NCI-H1436 treated with DMSO at 0.1 percent for 48 hours (cell line): ENCODE measurements at places on chromosomes 13 and 19.

- no peak for DNase-seq
These were observed 8.5 kb downstream of the MAU2 start for GRCh38 chr19:19329126-19329525.

GRCh38 chr13:80823472-80823871 lies 482.5 kb upstream of the SPRY2 start:
- DNase-seq, result no peak

- no peak for DNase-seq
These were observed 396.9 kb upstream of the SLITRK5 start for GRCh38 chr13:87274209-87274819.

DNA sequence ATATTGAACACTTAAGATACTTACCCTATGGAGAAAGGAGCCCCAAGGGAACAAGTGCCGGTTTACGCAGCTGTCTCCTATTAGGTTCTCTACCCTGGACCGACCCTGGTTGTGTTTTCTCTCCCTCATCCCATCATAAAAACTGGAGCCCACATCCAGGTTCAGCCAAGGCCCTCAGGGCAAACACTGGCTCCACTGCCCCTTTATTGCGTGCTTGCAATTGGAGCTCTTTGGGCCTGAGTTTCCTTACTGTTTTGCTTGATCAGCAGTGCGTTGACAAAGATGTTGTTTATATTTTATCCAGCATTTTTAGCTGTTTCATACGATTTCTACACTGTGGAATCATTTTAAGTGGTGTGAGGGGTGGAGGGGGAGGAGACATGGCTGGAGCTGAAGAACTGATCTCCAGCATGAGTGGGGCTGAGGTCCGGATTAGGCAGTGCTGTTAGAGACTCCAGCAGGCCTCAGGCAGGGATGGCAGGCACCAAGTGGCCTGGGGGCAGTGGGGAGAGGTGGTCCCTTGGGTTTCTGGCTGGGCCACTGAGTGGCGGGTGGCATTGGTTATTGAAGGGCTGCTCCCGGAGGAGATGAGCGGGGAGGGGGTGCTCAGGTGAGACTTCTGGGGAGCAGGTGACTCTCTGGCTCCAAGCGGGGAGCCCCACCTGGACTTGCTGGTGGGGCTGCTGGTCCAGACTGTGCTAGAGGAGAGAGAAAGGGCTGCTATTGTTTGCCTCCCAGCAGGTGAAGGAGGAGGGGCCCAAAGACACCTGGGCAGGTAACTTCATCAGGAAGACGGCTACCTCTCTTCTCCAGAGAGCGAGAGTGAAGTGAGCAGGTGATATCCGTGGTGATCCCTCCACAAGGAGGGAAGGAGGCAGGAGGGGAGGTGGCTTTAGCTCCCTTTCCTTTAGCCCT lies 62.4 kb upstream of the RNF113B start:
- DNase-seq, result peak; percentile 61

GRCh38 chr13:21427741-21428140 lies 31.4 kb downstream of the ZDHHC20 start:
- no peak for DNase-seq

DNA sequence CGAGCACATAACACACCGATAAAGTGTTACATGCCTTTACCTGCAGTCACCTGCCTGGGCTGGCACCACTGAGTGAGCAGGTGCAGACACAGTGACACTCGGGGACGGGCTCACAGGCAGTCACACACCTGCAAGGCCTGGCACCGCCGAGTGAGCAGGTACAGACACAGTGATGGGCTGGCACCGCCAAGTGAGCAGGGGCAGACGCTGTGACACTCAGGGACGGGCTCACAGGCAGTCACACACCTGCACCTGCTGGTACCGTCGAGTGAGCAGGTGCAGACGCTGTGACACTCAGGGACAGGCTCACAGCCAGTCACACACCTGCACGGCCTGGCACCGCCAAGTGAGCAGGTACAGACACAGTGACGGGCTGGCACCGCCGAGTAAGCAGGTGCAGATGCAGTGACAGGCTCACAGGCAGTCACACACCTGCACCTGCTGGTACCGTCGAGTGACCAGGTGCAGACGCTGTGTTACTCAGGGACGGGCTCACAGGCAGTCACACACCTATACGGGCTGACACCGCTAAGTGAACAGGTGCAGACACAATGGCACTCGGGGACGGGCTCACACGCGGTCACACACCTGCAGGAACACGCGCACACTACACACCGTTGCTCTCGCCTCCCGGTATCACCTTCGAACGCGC lies 470 bp downstream of the ZNF835 start:
- DNase-seq, result no peak

GRCh38 chr13:26759907-26760831 lies at the start of gene GPR12:
Gene GPR12, minus strand, starts transcription at chr13:26760786. Its CDS starts 959 bp downstream, at chr13:26759827.
- no peak for DNase-seq

DNA sequence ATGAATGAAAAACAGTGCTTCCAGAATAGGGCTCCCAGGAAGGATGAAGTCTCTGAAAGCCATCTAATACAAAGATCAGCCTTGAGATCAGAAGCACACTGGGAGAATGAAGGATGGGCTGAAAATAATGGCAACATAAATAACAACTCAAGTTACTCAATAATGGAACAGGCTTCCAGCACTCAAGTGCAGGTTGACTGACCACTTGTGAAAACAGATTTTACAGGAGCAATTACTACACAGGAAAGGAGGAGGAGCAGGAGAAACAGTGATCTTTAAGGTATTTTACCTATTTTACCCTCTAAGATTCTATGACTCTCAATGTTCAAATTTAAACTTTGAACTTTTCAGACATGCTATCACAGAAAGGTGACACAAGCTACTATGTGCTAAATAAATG lies 106.0 kb downstream of the USP12 start:
- no peak for DNase-seq

GRCh38 chr13:51614350-51614786 lies 30.1 kb downstream of the WDFY2 start:
- DNase-seq, result no peak

DNA sequence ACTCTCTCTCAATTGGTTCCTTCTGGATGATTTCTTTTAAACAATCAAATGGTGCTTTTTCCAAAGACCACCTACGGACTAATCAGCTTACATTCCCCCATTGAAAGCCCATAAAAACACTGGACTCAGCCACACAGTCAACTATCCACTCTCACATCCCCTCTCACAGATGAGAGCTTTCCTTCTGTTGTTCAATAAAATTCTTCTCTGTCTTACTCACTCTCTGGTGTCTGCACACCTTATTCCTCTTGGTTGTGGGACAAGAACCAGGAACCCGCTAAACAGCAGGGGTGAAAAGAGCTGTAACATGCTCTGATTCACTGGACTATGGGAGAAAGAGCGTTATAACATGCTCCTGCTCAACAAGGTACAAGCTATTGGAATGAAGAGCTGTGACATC lies 2896.2 kb downstream of the PCDH9 start:
- no peak for DNase-seq

GRCh38 chr19:3250675-3251074 lies 26.2 kb downstream of the CELF5 start:
- DNase-seq, result no peak

DNA sequence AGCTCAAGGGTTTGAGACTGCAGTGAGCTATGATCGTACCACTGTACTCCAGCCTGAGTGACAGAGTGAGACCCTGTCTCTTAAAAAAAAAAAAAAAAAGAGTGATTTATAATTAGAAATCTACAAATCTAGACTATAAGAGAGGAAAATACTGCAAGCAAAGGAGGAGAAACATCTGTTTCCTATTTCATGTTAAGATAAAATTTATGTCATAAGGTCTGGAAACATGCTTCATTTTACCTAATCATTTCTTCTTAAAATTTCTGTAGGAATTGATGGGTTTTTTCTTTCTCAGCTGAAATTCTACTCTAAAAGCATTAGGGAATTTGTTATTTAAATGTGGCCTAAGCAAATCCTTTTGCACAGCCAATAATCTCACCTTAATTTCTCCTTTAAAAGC lies 53.2 kb downstream of the C13orf42 start:
- no peak for DNase-seq

- no peak for DNase-seq
These were observed 699 bp downstream of the PTOV1 start for GRCh38 chr19:49851456-49852259.

DNA sequence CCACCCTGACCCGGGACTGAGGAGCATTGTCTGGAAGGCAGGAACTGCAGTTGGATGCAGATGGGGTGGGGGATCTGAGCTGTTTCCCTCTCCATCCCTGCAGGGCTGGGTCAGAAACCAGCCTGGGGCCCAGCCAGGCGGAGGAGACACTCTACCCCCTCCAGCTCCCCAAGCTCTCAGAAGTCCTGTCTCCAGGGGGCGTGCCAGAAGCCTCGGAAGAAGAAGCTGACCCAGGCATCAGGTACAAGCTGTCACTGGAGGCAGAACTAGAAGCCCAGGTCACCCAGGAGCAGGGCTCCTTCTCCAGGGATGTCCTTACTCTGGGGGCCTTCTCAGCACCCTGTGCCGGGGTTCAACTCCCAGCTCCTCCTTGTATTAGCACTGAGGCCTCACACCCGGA lies 15.5 kb downstream of the SIX5 start:
- no peak for DNase-seq

- no peak for DNase-seq
These were observed 16.0 kb downstream of the GNA15 start for GRCh38 chr19:3151563-3152418.

DNA sequence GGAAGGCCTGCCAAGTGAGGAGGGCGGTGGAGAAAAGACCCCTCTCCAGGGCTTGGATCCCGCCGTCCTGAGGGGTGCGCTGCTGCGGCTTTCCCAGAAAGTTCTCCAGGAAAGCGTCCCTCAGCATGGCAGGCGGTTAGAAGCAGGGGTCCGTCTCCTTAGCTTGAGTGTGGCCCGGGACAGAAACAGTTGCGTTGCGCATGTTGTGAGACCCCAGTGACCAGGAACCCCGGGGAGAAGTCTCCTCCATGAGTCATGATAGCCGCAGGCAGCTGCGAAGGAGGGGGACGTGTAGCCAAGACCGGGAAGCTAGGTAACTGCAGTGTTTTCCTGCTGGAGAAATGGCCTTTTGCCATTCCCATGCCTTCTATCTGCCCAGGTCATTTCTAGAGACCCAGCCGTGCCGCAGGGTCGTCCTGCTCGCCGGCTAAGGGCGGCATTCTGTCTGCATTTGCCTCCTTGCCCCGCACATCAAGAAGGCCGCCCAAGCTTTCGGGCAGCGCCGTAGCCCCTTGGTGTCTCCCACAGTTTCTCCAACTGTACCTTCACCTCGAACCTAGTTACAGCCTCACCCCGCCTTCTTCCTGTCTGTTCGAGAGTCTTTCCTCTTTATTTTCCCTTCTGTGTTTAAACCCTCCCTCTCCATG lies 64.3 kb downstream of the TM9SF2 start:
- no peak for DNase-seq

GRCh38 chr13:34208336-34208735 lies 390.4 kb downstream of the RFC3 start:
- no peak for DNase-seq

GRCh38 chr13:59266478-59267063 lies 897.2 kb downstream of the DIAPH3 start:
- DNase-seq, result no peak

GRCh38 chr13:94218537-94218936 lies 260.9 kb downstream of the DCT start:
- no peak for DNase-seq

DNA sequence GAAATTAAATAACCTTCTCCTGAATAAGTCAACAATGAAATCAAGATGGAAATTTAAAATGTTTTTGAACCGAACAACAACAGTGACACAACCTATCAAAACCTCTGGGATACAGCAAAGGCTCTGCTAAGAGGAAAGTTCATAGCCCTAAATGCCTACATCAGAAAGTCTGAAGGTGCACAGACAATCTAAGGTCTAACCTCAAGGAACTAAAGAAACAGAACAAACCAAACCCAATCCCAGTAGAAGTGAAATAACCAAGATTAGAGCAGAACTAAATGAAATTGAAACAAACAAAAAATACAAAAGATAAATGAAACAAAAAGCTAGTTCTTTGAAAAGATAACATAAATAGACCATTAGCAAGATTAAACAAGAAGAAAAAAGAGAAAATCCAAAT lies 9.0 kb downstream of the UGGT2 start:
- no peak for DNase-seq

DNA sequence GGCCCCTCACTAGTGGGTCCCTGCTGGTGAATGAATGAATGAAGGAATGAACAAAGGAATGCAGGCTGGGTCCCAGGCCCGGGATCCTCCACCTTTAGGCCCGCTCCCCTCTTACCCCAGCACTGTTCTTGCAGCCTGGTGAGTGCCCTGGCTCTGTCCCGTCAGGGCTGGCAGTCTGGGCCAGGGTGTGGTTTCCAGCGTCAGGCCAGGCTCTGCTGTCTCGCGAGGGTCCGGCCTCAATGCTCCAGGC lies 317 bp downstream of the LYL1 start:
- DNase-seq, result no peak

DNA sequence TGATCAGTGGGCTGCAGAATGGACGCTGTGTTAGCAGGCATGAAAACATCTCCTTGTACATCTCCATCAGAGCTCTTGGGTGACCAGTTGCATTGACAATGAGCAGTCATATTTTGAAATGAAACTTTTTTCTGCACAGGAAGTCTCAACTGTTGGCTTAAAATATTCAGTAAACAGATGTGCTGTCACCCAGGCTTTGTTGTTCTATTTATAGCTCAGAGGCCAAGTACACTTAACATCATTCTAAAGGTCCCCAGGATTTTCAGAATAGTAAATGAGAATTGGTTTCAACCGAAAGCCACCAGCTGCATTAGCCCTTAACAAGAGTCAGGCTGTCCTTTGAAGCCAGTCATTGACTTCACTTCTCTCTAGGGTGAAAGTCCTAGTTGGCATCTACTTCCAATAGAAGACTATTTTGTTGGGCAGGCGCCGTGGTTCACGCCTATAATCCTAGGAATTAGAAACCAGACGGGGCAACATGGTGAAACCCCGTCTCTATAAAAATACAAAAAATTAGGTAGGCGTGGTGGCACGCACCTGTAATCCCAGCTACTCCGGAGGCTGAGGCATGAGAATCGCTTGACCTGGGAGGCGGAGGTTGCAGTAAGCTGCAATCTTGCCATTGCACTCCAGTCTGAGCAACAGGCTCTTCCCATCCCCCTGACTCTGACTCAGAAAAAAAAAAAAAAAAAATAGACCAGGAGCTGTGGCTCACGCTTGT lies 7.9 kb upstream of the PDE4A start:
- no peak for DNase-seq

GRCh38 chr19:33462112-33462791 lies 59.3 kb downstream of the PEPD start:
- no peak for DNase-seq

DNA sequence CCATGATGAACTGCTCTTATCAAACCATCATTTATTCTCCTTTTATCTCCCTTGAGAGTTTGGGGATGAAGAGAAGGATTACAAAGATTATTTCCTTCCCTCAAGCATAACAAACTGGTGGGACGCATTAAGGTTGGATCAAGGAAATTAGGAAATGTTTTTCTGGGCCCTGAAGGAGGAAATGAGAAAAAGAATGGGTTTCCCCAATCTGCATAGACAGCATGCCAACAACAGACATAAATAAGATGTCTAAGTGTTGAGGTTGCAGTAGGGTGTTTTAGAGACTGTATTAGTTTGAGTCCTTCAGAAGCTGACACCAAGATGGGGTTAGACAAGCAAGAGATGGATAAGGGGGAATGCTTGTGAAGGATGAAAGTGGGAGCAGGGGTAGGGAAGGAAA lies 7.3 kb downstream of the EPSTI1 start:
- no peak for DNase-seq
